Activated CD4-positive, alpha-beta T cell treated with anti-CD3 and anti-CD28 coated beads, Interleukin-2, Interleukin-6, amounts not matched to agents 100 ng/mL and 50 ng/mL, durations not matched to agents 16 hours and 8 hours (primary cell): ENCODE measurements at places on chromosomes 6 and 20.
A peak's percentile ranks its signal among the peaks of the same experiment; 100 is the strongest.

DNA sequence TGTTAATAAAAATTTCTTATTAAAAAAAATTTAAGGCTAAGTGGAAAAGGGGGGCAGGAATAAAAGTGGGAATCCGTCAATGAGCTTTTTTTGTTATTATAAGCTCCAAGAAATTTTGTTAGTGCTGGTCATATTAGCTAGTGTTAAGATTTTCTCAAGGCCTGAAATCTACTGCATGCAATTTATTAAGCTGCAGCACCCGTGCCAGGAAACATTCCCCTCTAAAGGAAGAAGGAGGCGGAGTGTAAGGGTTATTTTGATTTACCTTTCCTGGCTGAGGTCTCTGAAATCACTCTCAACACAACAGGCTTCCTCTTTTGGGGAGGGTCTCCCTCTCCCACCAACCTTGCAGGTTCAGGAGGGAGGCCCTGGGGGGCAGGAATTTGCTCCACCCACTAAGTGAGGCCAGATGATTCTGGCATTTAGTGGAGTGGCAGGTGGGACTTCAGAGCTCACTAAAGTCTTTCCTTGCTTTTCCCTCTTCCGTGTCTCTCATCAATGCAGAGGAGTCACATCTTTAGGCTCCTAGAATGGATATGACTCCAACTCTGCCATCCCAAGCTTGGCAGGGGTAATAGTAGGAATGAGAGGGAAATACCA lies 168.8 kb downstream of the BCAS1 start:
- DNase-seq, result no peak

DNA sequence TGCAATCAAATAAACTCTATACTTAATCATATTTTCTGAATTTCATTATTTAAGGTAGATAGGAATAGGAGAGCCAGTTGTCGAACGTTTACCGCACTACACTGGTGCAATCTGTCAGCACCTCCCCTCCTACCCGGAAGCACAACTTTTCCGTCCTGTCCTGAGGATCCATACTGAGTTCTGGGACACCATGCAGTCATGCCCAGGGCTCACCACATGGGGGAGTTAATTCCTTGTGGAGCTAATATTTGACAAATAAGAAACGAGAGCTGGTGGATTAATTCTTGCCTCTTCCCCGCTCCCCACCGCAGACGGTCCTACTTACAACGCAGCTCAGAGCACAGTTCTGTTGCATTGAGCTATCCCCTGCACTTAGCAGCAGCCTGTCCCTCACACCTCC lies 107.7 kb upstream of the RALGAPA2 start:
- no peak for DNase-seq

- DNase-seq, result no peak
Observed at GRCh38 chr20:31707994-31708735, 14.5 kb downstream of the BCL2L1 start.

- DNase-seq, result no peak
Observed at GRCh38 chr20:13085275-13085674, 76.5 kb downstream of the SPTLC3 start.

DNA sequence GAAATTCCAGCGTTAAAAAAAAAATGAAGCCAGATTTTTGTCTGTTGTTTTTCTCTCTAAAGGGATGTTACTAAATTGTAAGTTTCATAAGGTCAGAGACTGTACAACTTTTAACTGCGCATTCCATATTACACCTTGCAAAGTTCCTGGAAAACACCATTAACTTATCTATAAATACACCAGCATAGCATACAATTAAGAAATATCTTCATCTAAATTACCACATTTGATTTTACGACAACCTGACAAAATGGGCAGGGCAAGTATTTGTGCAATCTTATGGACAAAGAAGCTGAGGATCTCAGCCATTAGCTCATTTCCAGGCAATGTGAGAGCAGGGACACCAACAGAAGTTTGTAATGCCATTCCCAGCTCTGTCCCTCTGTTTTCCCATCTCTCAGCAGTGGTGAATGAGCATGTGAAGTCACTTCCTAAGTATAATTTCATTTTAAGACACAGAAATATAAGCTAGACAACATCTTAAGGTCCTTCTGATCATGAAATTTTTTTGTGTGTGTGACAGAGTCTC lies 12.9 kb upstream of the GCM1 start:
- DNase-seq, result no peak

- DNase-seq, result no peak
Observed at GRCh38 chr20:24488800-24489175, 19.4 kb downstream of the SYNDIG1 start.

- DNase-seq, result no peak
Observed at GRCh38 chr6:18352842-18353241, 34.3 kb upstream of the RNF144B start.

DNA sequence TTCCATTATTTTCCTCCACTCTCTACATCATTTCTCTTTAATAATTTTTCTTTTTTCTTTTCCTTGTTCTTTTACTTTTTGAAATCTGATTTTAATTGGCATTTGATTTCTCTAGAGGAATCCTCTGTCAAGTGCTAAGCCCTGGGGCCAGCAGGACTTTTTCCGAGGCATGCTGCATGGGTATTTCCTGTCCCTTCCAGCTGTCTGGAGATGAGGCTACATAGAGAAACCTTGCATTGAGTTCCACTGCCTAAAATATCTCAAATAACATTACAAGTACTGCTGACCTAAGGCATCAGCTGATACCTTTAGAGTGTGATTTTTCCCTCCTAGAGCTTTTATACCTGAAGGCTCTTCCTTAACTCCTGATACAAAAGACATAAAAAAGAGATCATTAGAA lies 6.2 kb downstream of the RNF217 start:
- no peak for DNase-seq

- no peak for DNase-seq
Observed at GRCh38 chr6:113351173-113351834, 505.8 kb upstream of the MARCKS start.

- no peak for DNase-seq
Observed at GRCh38 chr20:61354901-61355495, 102.9 kb downstream of the CDH4 start.

GRCh38 chr6:86010915-86011786 lies 368.5 kb upstream of the SYNCRIP start:
- DNase-seq, result no peak

GRCh38 chr6:34654061-34654710 lies 42.4 kb downstream of the ILRUN start:
- DNase-seq, result no peak

- DNase-seq, result no peak
Observed at GRCh38 chr6:5656226-5656625, 350.5 kb downstream of the NRN1 start.

GRCh38 chr6:26309731-26310142 lies 55.3 kb upstream of the BTN3A2 start:
- DNase-seq, result peak; percentile 86

DNA sequence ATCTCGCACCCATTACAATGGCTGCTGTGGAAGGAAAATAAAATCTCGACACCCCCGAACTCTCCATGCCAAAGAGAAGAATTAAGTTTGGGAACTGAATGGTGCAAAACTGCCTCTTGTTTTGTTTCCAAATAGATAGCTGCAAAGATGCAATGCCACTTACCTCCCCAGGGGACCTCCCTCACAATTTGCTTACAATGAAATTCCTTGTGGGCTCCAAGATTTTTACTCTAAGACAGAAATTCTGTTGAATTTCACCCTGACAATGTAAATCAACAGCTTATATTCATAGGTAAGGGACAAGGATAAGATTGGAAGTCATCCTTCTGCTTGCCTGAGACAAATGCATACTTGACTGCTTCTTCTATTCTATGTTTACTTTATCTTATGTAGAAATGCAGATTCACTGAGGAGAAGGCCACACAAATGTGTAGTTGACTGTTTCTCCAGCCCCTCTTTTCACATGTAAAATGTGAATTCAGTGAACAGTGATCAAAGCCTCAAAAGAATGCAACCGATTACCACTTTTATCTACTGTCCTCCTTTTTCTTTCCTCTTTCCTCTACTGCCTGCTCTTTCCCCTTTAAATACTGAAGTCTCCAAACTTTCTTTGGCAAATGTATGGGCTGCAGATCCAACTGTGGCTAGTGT lies 36.6 kb downstream of the ADGRF4 start:
- DNase-seq, result no peak

DNA sequence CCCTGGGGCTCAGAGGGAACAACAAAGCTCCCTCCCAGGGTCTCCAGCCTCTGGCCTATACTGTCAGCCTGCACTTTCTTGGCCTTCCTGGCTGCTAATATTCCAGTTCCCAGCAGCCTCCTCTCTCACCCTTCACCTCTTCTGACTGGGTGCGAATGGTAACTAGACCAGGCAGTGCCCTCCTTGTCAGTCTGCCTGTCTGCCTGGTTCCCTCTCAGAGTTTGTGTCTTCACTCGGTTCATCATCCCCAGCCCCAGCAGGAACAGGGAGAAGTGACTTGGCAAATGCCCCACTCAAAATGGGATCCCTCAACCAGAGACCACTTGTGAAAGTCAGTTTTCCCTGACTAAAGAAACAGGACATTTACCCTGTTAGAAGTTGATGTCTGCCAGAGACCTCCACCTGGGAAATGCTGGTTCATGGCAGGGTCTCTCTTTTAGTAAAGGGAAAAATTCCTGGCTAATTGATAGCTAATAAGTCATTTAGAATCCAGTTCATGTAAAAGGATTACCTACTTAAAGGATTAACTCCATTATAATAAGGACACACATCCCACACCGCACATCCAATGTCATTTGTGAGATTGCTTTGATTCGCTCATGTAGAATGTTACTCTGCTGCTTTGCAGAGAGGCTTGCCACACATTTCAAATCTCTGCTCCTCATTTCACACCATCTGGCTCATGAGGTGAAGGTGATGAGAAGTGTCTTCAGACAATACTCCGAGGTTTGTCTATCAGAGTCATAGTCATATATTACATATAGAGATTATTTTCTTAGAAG lies 18.6 kb upstream of the MICB start:
- no peak for DNase-seq

- peak; percentile 65 for DNase-seq
Observed at GRCh38 chr6:43608310-43608763, 20.7 kb downstream of the GTPBP2 start.

DNA sequence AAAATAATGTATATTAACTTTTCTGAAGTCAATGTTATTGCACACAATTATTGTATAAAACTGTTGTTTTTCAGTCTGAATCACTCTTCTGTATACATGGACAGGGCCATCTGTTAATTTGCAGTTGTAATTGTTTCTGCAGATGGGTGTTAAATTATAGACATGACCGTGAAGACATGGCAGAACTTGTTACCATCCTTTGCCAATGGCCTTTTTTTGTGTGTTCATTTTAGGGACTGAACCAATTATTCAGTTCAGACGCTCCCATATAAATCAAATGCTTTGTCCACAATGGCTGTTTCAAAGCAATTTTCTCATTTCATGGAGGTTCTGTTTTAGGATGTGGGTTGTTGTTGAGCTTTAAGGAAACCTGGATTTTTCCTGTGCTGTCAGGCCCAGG lies 533.7 kb downstream of the DOK5 start:
- DNase-seq, result no peak

DNA sequence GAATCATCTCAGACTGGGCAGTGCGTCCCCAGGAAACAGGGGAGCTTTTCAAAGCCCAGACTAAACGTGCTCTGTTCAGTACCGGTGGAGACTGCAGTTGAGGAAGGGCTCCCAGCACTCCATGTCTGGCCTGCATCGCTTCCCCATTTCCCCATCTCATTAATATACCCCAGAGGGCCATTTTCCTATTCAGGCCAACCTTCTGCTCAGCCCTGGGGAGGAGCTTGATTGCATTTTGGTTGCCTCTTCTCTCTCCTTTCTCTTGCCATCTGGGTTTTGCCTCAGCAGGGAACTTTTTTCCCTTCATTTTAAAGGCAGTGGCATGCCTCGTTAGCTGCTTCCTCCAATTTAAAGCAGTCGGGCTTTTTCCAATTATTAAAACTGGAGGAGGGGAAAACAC lies 394.3 kb upstream of the SOX4 start:
- DNase-seq, result no peak

- no peak for DNase-seq
Observed at GRCh38 chr6:17867880-17868279, 119.6 kb downstream of the KIF13A start.
